NCI-H748 treated with DMSO at 0.1 percent for 48 hours (cell line): ENCODE measurements at places on chromosomes 12 and 14.

GRCh38 chr14:99759546-99759925 is 33.7 kb upstream of the EML1 start:
- DNase-seq: no peak

GRCh38 chr14:55583942-55584468 is 4.0 kb downstream of the KTN1 start:
- DNase-seq: no peak

- no peak for DNase-seq
These were observed 269.9 kb downstream of the RPL10L start for GRCh38 chr14:46381674-46382073.

- no peak for DNase-seq
These were observed 4.8 kb downstream of the IFFO1 start for GRCh38 chr12:6551063-6551461.

DNA sequence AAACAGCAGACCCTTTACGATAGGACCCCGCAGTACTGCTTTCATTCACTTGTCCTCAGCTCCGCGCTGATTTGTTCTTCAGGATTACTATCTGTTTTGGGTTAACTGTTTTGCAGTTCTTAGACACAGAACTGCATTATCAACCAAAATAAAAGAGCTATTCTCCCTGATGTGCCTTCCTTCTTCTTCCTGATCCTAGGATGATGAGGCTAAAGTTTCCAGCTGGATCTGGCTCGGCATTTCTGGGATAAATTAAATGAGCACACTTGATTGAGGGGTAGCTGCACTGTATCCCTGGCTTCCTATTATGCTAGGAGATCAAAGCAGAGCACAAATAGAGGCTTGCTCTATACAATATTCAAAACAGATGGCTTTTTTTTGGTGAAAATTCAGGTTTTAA is 165.7 kb downstream of the FBXL14 start:
- DNase-seq: no peak

- no peak for DNase-seq
These were observed 201.0 kb downstream of the SSPN start for GRCh38 chr12:26396402-26396801.

DNA sequence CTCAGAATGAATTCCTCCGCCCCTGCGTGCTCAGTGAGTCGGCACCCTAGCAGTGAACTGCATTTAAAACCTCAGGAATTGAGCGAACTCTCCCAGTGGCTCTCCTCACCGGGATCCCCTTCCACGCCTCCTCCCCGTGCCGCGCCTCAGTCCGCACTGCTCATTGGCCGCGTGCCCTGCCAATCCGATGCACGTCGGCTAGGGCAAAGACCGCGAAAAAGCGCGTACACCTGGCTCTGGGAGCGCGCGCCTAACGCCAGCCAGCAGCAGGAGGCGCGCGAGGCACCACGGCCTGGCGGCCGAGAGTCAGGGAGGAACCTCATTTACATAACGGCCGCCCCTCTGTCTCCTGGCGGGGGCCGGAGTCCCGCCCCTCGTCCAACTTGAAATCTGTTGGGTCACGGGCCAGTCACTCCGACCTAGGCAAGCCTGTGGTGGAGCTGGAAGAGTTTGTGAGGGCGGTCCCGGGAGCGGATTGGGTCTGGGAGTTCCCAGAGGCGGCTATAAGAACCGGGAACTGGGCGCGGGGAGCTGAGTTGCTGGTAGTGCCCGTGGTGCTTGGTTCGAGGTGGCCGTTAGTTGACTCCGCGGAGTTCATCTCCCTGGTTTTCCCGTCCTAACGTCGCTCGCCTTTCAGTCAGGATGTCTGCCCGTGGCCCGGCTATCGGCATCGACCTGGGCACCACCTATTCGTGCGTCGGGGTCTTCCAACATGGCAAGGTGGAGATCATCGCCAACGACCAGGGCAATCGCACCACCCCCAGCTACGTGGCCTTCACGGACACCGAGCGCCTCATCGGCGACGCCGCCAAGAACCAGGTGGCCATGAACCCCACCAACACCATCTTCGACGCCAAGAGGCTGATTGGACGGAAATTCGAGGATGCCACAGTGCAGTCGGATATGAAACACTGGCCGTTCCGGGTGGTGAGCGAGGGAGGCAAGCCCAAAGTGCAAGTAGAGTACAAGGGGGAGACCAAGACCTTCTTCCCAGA is at the start of gene HSPA2:
Gene HSPA2 (plus strand): TSS at position 534 of the 995 bp plus-strand sequence. CDS start 109 bp downstream, at position 643.
- peak; percentile 85 for DNase-seq

- no peak for DNase-seq
These were observed 2.1 kb upstream of the LGALS3 start for GRCh38 chr14:55126932-55127459.

DNA sequence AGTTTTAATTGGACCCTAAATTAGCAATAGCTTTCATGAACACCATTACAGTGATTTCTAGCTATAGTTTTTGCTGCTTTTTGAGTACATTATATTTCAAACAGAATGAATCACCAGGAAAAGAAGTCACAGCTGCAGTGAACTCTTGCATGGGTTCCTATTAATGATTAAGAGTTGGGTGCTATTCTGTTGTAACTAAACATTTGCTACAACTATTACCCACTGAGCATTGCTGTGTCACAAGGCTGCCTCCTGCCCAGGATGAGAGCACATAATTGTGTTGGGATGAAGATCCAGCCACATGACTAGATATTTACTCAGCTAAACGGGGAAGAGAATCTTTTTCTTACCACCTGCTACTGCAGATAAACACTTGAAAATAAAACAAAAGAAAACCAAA is 152.7 kb downstream of the GXYLT1 start:
- peak; percentile 98 for DNase-seq

DNA sequence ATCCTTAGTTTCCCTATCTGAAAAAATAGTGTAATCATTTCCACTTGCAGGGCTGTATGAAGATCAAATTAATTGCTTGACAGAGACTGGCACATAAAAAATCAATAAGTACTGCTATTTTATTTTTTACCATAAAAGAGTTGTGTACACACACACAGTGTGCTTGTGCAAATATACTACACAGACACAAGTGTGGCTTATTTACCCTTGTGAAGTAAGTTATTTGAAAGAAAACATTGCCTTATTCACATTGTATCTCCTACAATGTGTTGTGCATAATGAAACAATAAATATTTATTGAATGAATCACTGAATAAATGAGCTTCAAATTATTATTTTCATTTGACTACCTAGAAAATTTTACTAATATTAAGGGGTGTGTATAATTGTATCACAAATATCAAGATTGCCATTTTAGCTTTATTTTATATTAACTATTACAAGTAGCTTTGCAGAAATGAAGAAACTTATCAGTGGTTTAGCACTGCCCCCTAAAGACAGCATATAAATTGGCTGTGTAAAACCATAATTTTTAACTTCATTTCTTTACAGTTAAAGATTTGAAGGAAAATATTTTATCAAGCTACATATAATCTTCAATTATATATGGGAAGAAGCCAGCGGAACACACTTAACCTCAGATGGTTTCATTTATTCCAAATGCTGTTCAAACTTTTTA is 11.3 kb downstream of the GARIN6 start:
- no peak for DNase-seq

DNA sequence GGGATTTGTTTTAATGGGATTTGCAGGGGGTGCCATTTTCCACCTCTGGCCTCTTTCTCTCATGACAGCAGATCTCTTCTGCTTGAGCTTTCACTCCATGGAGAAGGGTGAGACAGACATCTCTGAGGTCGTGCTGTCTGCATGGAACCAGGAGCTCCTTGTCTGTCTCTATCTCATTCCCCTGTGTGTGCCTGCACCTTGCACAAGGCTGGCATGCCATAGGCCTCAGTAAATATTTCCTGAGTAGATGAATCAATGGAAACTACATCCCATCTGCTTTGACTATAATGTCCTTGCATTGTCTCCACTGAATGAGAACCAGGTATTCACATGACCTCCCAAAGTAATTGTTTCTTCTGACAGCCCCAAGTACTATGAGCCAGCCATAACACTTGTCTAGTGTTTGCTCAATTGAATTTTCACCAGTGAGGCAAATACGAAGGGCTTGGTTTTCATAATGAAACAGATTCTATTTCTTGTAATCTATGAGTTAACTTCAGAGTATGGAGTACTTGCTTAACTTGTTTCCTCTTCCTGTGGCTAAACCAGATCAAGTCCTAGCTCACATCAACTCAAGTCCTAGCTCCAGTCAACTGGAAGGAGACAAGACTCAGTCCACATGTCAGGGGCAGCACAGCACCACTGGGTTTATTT is 32.3 kb downstream of the KCNK13 start:
- no peak for DNase-seq

DNA sequence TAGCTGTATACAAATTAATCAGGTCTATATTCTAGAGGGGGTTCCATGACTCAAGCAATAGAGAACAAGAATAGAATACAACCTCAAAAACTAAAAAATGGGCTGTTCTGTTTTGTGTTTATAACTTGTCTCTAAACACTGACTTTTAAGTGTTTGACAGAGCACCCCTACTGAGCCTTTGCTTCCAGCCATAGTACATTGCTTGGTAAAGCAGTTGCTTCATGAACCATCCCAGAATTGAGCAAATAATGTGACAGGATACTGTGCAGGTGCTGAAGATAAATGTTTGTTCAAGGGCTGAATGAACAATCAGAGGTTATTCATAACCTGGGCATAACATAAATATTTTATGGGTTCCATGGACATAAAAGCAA is 11.5 kb downstream of the SPTSSA start:
- peak; percentile 98 for DNase-seq

GRCh38 chr14:92185559-92185958 is 63.8 kb downstream of the CPSF2 start:
- DNase-seq: no peak

- no peak for DNase-seq
These were observed 22.8 kb upstream of the VCPKMT start for GRCh38 chr14:50139192-50139591.

- no peak for DNase-seq
These were observed 101.9 kb downstream of the PAPLN start for GRCh38 chr14:73339206-73339605.

- no peak for DNase-seq
These were observed 231.2 kb downstream of the VRK1 start for GRCh38 chr14:97028382-97028781.

DNA sequence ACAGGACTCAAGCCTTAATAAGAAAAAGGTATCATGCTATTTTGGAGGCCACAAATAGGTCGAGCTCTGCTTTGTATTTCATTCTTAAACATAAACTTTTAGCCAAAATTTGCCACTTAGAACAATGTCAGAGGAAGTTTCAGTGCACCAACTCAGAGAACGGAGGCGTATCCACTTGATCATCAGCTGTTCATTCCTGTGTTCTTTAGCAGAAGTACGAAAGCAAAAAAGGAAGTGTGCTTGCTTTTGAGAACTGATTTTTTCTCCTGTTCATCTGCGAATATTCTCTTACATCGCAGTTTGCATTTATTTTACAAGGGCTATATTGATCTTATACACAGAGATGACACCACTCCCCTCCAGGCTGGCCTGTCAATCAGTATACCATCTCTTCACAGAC is 188.6 kb upstream of the SOX5 start:
- no peak for DNase-seq

GRCh38 chr14:52063052-52063462 is 5.8 kb downstream of the NID2 start:
- DNase-seq: no peak

DNA sequence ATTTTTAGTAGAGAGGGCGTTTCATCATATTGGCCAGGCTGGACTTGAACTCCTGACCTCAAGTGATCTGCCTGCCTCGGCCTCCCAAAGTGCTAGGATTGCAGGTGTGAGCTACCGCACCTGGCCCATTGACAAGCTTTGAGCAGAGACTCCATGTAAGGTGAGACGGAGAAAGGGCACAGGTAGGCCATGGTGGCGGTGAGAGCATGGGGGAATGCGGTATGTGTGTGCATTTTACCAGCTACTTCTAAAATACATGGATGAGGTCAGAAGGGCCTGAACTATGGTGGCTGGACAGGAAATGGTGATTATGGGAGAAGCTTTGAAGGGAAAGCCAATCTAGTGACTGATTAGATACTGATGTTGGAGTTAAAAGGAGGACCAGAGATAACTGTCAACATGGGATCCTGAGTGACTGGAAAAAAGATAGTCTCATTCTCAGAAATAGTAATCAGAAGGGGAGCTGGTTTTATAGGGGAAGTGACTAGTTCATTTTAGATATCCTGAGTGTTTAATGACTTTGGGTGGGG is 21.9 kb upstream of the PTPRB start:
- no peak for DNase-seq

GRCh38 chr14:68331426-68331825 is 461.4 kb downstream of the ZFP36L1 start:
- no peak for DNase-seq

GRCh38 chr14:71942904-71943694 is 10.9 kb downstream of the RGS6 start:
- no peak for DNase-seq

GRCh38 chr12:93234641-93235040 is 143.1 kb upstream of the NUDT4 start:
- no peak for DNase-seq

DNA sequence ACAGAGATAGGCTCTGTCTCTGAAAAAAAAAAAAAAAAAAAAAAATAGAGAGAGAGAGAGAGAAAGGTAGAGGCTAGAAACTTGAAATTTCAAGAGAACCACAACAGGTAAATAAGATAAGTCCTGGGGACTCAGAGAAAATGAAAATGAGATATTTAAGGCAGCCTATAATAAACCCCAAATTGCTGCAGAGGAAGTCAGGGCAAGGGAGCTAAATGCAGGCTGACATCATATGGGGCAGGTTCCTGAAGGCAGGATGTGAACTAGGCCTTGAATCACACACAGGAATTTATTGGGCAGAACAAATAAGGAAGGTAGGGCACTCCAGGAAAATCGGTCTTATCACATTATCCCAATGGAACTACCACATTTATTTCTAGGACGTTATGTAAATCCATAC is 54.9 kb upstream of the NUDT4 start:
- no peak for DNase-seq

GRCh38 chr12:29559198-29559597 is 61.7 kb upstream of the OVCH1 start:
- no peak for DNase-seq

DNA sequence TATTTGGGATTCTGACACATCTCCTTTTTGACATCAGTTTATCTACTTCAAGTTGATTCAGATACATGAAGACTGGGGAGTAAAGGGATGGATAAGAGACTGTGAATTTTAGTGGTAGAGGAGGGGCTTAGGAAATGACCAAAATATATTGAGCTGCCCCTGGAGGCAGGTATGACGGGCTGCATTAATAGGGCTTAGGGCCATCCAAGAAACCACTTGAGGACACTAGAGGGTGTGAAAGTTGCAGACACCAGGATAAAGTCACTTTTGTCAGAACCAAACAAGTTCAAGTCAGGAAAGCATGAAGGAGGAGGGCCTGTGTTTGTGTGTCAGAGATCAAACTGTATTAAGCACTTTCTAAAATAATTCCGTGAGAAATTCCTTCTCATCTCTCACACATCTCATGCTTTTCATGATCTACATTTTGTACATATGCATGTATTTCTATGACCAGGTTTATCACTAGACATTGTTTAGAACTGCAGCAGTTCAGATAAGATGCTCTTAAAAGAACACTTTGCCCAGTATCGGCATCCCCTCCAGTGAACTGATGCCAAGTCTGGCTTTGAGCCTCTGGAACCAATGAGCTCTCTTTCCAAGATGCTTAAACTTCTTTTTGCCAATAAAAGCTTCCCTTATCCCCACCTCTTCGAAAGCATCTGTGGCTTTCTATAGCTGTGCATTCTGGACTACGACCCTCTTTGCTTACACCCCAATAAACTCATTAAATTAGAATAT is 136.9 kb downstream of the SLC38A1 start:
- no peak for DNase-seq
